HL-60 (cell line): ENCODE measurements at places on chromosomes 11 and 22.

GRCh38 chr11:110475671-110476070 is 45.9 kb downstream of the FDX1 start:
- DNase-seq, result no peak

- no peak for DNase-seq
Observed at GRCh38 chr11:40323241-40323640, 1136.2 kb downstream of the LRRC4C start.

DNA sequence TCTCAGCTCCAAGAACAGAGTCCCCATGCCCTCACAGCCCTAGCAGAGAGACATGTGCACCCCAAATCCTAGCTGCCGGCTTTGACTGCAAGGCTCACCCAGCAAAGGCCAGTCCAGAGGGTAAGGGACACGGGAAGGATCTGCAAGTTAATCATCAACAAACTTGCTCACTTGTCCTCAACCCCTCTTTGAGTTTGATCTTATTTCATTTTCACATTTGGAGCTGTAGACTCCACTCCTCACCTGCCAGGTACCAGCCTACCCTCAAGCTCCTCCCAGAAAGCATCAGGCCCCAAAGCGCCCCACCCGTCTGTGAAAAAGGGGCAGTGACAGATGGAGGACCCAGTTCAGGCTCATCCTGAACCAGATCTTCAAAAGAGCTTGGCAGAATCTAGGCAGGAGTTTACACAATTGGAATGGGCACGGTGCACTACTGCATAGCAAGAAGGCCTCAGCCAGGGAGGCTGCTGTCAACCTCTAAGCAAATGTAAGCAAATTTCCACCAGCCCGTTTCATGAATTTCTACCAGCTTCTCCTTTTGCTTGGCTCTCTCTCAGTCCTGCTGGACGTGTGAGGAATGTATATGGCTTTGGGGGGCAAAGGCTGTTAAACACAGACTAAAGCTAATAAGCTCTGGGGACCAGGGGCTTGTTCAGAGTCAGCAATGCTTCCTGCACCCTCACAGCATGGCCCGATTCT is 5.5 kb downstream of the EHD1 start:
- no peak for DNase-seq

GRCh38 chr22:48745842-48746788 is 1081.6 kb downstream of the BRD1 start:
- DNase-seq, result no peak

- no peak for DNase-seq
Observed at GRCh38 chr11:282630-283360, 4.6 kb downstream of the NLRP6 start.

DNA sequence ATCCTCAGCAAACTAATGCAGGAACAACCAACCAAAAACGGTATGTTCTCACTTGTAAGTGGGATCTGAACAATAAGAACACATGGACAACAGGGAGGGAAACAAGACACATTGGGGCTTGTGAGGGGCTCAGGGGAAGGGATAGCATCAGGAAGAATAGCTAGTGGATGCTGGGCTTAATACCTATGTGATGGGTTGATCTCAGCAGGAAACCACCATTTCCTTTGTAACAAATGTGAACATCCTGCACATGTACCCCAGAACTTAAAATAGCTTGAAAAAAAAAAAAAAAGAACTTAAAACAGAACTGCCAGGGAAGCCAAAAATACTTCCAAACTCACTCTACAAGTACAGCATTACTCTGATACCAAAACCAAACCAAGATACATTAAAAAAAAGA is 33.8 kb downstream of the CASP4 start:
- DNase-seq, result no peak
